ENCODE measurements at places on chromosomes 2 and 18.

GRCh38 chr18:9735238-9735637 lies 27.1 kb downstream of the RAB31 start:
- no peak for DNase-seq

- DNase-seq, result no peak
Measured at GRCh38 chr2:208584378-208584985, 177.9 kb downstream of the PTH2R start.

- no peak for DNase-seq
Measured at GRCh38 chr2:28219138-28219537, 173.5 kb upstream of the FOSL2 start.

- DNase-seq, result no peak
Measured at GRCh38 chr2:17461087-17461475, 57.2 kb downstream of the RAD51AP2 start.

GRCh38 chr18:44859751-44860439 lies 179.2 kb downstream of the SETBP1 start:
- DNase-seq, result no peak

DNA sequence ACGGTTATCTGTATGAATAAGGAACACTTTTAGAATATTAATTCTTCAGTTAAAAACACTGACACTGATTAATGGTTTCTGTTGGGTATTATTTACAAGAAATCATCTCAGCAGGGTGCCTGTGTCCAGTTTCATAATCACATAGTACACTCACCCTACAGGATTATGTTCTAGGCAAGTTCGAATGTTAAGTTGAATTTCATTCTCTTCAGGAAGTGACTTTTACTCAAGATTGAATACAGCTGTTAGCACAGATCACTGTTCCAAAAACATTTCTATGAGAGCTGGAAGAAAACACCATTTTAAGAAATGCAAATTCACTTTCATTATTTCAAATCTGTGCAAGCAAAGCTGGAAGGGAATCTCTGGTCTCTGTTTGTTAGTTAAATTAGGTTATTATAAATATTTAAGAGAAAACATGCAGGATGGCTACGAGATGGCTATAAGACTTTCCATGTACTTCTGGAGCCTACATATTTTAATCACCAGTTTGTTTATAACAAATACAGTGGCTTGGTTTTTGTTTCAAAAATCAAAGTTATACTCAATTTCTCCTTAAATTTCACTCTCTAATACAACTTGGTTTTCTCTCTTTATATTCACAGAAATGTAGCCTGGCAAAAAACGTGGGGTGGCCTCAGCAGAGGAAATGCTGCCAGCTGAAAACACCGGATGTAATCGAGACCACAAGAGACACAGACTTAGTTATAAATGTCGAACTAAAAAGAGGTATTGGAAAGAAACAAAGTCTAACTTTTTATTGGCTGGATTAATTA lies 65.8 kb downstream of the RBMS1 start:
- DNase-seq, result peak; percentile 64

- no peak for DNase-seq
Measured at GRCh38 chr2:50480507-50480906, 551.4 kb downstream of the NRXN1 start.

GRCh38 chr2:216371721-216372702 lies at the start of gene MARCHF4:
Gene MARCHF4 (minus strand): TSS chr2:216372483. CDS start chr2:216370260, 2,223 bp downstream.
- peak; percentile 64 for DNase-seq

DNA sequence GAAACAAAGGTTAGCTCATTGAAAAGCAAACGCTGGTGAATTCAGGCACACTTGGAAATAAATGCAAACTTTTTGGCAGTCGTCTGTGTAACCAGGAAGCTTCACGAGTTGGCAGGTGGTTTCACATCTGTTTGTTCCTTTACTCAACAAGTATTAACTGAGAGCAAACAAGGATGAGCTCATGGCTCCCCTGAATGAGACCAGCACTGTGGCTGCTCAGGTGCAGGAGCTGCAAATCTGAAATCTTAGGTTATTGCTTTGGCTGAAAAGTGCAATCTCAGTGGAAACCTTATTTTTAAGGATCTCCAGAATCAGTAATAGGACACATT lies 46.3 kb downstream of the SH3RF3 start:
- no peak for DNase-seq

- no peak for DNase-seq
Measured at GRCh38 chr2:45860136-45861121, 209.0 kb downstream of the PRKCE start.
